RWPE1 (cell line): ENCODE measurements at places on chromosomes 4 and X.
A peak's percentile ranks its signal among the peaks of the same experiment; 100 is the strongest.

DNA sequence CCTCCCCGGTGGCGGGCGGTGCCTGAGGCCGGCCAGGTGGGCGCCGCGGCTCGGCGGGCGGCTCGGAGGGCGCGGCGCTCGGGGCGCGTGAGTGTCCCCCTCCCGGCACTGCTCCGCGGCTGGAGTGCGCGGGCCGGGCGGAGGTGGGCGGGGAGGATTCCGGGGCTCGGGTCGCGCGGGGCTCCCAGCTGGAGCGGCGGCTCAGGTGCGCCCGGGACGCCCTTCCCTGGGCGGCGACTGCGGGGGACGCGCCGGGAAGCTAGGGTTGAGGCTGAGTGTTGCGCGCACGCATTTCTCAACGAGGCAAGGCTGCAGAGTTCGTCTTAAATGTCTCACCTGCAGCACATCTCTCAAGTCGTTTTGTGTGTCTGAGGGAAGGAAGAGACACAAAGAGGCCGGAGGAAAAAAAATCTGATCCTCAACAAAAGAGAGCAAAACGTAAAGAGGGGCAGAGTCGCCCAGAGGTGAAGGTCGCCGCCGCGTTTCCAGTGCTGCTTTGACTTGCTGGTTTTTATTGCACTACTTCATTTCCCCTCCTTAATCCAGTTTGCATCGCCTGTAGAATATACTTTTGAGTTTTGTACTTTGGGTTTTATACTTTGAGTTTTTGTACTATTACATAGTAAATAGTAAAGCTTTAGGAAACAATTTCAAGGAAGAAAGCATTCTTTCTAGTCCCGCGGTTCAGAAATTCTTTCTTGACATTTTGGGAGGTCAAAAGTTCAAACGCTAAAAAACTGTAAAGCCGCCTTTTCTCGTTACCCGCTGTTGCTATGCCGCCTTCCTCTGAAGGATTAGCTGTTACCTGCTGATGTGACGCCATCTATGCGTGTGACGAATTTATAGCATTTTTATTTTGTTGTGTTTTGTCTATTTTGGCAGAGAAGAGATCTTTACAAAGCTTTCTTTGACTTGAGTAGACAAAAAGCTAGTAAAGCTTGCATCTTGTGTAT, 106.5 kb upstream of the STOX2 start:
- peak; percentile 9 for DNase-seq

GRCh38 chr4:15907430-15907829, 31.1 kb downstream of the FGFBP1 start:
- no peak for DNase-seq

GRCh38 chrX:31894152-31894551, 822.3 kb upstream of the FTHL17 start:
- DNase-seq: no peak

- no peak for DNase-seq
Observed at GRCh38 chrX:139304471-139304870, 226.1 kb upstream of the F9 start.

DNA sequence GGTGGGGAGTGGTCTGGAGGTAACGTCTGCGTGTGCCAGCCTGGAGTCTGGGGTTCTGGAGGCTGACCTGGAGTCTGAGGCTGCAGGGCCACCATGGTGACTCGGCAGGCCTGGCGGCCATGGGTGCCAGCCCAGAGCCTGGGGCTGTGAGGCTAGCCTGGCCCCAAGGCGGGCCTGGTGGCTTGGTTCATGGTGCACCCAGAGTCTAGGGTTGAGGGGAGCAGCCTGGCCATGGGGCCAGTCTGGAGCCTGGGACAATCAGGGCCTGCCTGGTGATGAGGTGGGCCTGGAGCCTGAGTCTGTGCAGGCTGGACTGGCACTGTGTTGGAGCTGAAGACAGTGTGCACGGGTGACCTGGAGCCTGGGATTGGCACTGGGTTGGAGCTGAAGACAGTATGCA, 64.9 kb downstream of the CXorf49B start:
- no peak for DNase-seq

- no peak for DNase-seq
Observed at GRCh38 chrX:43693602-43694406, 37.7 kb downstream of the MAOA start.

GRCh38 chrX:10054396-10054795, 87.2 kb downstream of the CLDN34 start:
- no peak for DNase-seq

DNA sequence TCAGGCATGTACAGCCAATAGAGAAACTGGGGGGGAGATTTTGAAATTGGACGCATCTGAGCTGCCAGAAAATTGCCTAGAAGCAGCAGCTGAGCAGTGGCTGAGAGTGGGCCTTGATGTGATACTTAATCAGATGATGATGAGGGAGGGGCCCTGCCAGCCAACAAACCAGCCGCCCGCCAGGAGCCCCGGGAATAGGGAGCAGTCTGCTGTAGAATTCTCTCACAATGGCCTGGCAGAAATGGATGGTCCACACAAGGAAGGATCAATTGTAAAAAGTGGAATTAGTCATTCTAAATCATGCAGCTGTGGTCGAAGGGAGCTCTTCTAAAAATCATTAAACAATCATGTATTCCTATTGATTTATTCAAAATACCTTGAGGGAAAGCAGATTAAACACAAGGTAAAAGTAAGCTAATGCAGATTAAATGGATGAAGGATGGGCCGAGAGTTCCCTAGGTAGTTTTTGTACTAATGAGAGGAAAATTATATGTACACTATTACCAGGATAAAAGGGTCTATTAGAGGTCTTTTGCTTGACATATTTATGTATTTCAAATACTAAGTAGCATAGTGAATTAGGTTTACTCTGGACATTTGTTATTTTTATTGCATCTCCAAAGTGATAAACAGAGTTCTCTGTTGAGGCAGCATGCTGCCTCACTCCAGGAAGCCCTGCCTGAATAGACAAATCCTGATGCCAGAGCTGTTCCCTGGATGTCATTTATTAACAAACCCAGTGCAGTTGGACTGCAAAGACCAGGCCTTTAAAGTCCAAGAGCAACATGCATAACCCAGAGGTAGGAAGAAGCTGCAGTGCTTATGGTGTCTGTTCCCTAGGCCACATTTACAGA, 91.3 kb downstream of the NKX6-1 start:
- no peak for DNase-seq

DNA sequence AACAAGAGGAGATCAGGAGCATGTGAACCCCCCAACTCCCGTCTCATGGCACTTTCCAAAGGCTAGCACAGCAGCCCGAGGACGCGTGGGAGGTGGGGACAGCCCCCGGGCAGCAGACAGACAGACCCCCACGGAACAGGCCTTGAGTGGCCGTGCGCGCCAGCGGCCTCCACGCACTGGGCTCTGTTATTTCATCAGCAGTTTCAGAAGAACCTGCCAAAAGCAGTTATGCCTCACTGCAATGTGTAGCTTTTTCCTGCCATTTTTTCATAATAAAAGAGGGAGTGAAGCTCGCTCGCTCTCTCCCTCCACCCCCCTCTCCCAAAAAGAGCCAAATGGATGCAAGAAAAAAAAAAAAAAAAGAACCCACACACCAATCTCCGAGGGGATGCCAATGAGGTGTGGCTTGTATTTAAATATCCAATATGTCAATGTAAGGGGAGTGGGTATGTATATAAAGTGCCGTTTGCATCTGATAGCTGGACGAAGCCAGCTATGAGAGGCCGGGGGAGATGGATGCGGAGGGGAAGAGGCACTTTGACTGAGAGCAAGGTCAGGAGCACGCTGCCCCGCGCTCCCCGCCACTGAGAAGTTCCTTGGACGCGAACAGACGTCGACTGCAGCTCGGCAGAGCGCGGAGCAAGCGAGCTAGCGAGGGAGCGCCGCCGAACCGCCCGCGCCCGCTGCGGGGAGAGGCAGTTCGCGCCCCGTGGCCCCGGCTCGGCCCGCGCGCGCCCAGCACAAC, at the start of gene FGF16:
FGF16 (plus strand) TSS at position 482 of the 745 bp plus-strand sequence. CDS start 286 bp downstream, outside the sequence.
- no peak for DNase-seq

DNA sequence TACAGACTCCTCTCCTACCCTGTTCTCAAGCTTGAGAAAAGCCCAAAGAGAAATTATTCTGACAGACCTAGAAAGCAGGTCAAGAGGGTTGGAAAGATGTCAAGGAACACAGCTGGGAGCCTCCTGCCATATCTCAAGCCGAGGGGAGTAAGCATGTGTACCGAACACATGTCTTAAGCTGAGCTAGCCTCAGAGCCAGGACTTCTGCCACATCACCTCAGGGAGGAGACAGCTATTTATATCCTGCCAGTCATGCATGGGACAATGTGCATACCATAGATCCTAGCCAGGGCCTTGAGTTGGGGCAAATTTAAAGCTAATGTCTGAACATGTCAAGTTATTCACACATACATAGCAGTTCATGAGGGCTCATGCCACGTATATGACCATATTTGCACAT, 11.8 kb downstream of the TMEM31 start:
- DNase-seq: no peak

DNA sequence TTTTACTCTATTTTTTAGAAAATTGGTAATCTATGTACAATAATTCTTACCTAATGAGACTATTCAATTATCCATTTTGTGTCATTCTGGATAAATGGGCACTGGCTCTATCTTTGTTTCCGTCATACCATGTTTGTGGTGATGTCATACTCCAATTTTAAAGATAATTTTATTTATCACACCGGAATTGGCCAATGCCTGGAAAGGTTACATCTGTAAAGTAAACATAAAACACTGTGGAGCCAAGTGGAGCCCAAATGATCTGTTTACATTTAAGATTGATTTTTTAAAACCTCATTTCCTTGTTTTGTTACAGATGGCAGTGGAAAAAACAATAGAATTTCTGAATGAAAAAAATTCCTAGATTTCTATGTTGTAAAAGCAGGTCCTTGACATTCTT, 120.2 kb upstream of the GPRIN3 start:
- no peak for DNase-seq

DNA sequence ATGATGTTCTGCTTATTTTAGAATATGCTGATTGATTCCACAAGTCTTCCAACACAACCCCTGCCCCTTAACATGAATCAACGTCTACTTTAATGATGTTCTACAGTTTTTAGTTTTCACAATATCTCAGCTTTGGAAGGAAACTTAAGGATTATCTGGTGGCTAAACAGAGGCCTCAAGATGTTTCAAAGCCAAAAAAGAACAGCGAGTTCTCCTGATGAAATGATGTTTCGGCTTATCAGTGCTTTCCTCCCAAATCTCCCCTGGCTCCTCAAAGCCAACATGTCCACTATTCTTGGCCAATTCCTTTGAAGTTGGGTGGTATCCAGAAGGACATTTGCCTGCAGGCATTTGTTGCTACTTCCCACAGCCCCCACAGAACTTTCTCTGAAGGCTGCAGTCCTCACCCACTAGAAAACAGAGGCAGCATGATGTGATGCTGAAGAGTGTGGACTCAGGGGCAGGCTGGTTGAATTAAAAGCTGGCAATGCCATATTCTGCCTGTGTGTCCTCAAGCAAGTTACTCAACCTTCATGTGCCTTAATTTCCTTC, 87.3 kb downstream of the ADGRG4 start:
- no peak for DNase-seq

DNA sequence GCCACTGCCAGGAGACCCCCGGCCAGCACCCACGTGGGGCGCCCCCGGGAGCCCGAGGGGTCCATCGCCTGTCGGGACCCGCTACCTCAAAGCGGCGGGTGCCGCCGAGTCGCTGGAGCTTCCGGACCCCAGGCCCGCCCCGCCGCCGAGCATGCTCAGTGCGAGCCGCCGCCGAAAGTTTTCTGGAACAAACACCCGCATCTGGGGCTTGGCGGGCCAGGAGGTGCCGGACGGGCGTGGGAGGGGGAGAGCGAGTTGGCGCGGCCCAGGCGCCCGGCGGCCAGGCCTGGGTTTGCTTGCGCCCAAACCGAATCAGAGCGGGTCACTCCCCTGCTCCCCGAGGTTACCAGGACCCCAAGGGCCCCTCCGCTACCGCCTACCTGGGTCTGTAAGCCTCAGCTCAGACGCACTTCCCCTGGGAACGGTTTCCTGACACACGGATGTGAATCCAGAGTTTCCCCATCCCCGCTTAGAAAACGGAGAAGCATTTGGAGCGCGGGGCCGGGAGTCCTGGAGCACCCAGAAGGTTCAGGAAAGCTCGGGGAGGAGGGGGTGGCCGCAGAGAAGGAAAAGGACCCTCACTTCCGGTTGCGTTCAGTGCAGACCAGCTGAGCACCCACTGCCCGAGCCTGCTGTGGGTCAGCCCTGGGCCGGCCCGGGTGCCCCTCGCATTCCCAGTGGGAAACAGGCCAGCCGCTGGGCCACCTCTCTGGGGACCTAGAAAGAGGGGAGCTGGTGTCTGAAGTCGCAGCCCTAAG, at the start of gene EVC2:
EVC2 (minus strand) TSS at position 111 of the 758 bp plus-strand sequence; CDS start at position 65, 46 bp downstream.
- DNase-seq: peak; percentile 12

- DNase-seq: no peak
Observed at GRCh38 chrX:118825227-118825626, 1.6 kb downstream of the ZCCHC12 start.

DNA sequence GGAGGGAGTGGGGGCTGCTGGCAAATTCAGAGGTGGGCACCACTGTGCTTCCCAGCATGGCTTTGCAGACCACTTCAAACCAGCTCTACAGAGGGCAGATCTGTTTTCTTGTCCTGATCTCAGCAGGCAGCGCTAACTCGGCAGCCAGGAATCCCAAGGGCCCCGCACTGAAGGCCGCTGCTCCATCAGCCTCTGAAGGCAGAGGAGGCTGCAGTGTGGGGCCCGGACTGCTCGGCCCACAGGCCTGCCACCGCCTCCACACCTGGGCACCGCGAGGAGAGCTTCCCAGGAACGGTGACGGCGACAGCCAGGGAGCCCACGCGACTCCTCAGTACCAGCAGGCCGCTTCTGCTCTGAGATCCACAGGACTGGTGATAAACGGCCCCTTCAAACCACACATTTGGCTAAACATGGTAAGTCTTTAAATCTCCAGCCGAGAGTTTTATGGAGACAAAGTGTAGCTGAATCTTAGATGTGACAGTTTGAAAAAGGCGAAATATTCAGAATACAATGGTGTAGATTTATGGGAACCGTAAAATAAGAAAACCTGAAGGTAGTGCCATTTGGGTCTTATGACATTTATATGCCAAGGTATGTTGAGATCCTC, 23.6 kb downstream of the DCTD start:
- no peak for DNase-seq
